ENCODE measurements at places on chromosomes 2 and 18.

- DNase-seq = no peak
Observed at GRCh38 chr2:37742286-37742685, 70.8 kb upstream of the CDC42EP3 start.

GRCh38 chr2:134406736-134407135 is 152.9 kb downstream of the MGAT5 start:
- DNase-seq = no peak

GRCh38 chr18:23259701-23260681 is 124.7 kb downstream of the CABLES1 start:
- DNase-seq = peak; percentile 85

DNA sequence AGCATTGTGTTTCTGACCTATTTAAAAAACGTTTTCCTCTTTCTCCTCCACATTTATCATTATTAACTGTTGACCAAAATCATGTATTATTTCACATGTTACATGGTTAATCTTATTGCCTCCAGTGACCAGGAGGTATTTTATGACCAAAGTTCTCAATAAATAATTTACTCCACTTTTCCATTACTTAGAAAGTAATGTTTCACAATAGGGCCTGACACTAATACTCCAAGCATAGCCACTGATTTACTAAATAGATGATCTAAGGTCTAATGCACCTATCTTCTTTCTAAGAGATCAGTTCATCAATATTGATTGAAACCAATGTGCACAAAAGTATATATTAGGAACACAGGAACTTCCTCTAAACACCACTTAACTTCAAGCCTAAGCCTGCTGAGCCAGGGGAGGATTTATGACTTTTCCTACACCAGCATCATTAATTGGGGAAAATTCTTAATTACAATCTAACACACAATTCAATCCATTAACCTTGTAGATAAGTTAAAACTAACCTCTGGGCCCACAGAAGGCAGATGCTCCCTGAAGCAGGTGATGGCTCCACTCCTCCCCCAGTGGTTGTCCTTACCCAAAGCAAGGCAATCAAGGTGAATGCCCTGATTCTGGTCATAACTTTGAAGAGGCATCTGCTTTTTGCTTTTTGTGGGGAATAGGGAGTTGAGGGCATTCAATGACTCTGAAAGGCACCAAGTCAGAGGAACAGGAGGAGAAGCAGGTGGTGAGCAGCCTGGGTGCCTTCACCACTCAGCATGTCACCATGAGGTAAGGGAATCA is 33.9 kb downstream of the RBMS1 start:
- no peak for DNase-seq

GRCh38 chr2:16908656-16909055 is 243.0 kb upstream of the CYRIA start:
- DNase-seq = no peak

DNA sequence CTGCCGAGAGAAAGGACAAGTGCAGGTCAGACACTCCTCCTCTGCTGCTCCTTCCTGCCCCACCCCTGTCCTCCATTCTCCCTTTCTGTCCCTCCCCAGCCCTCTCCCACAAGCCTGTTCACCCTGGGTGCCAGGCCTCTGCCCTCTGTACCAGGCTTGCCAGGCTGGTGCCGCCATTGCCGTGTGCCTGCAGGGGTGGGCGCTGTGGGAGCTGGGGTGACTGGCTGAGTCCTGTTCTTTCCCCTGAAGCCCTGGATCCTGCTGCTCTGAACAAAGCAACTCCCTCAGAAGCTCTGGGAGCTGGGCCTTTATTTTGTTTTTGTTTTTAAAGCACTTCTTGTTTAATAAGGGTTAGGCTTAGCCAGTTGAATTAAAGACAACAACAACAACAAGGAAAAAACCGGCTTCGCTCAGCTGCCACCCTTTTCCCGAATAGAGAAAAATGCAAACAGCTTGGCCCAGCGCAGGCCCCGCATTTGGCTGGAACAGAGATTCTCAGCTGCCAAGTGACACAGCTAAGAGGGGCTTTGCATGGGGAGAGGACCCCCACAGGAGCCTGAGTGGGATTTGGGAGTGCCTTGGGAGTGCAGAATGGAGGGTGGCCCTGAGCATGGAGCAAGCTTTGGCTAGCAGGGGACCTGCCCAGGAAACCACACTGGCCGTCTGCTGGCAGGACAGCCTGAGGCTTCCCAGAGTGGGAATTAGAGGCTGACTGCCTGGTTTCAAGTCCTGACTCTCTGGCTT is 9.1 kb downstream of the PCARE start:
- DNase-seq = no peak

DNA sequence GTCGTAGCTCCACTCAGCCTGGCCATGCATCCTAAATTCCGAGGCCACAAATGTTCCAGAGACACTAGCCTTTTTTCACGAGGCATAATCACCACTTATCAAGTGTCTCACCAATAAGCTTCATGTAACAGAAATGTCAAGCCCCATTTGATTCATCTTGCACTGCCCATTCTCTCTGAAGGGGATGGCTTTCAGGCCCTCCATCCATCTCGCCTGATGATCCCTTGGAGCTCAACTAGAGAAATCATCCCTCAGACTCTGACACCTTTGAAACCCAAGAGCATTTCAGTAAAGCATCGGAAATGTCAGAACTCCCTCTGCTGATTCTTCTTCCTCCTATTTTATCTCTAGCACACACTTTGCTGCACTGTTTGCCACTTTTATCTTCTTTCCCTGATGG is 91.7 kb downstream of the DCC start:
- DNase-seq = no peak

- DNase-seq = no peak
Observed at GRCh38 chr2:211957799-211958198, 580.8 kb downstream of the ERBB4 start.

Data from hematopoietic multipotent progenitor cell treated with erythropoietin and hydrocortisone succinate and interleukin-3 and kit ligand, for 6 days (in vitro differentiated cells).